ENCODE measurements at places on chromosomes 1 and 21.

- H3K27me3 ChIP-seq = no peaks in the 10 kb centered on the region
- no peak overlapping the region for H3K27ac ChIP-seq
- H3K4me1 ChIP-seq = no peaks in the 10 kb centered on the region
- no peaks in the 10 kb centered on the region for H3K36me3 ChIP-seq
Observed at GRCh38 chr21:15839026-15839425, 109.2 kb downstream of the USP25 start.

DNA sequence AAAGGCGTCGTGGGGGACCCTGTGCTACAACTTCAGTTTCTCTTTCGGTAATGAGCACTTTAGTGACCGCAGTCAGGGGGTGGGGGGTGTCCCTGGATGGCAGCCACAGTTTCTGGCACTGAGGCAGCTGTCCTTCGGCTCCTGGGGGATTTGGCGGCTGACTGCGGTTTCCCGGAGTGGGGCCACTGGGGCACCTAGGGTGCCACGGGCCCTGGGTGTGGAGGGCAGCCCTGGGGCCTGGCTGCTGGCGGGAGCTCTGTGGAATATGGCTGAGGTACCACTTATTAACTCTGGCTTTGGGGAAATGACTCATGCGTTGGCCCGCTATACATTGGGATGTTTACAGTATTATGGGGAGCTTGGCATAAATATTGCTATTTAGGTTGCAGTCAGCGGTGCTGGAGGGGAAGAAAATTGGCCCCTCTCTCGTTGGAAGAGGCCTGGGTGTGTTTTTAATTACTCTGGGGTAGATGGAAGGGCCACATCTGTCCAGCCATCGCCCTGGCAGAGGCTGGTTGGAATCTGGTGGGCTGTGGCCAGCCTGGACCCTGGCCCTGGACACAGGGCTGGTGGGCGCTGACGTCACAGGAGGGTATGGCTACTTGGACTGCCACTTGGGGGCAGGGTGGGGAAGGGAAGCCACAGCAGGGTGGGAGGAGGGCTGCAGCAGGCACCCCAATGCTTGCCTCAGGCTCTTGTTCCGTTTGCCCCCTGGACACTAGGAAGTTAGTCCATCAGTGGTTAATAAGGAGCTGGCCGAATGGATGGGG is 2.0 kb downstream of the EPHB2 start:
- H3K36me3 ChIP-seq = no peaks in the 10 kb centered on the region
- peaks cover 12% of the 10 kb centered on the region for H3K27me3 ChIP-seq
- no peak overlapping the region for H3K27ac ChIP-seq
- no peaks in the 10 kb centered on the region for H3K4me1 ChIP-seq
- no peak for DNase-seq

GRCh38 chr1:70090875-70091274 is 114.5 kb downstream of the LRRC40 start:
- H3K4me3 ChIP-seq = no peak overlapping the region
- H3K27ac ChIP-seq = no peak overlapping the region
- no peaks in the 10 kb centered on the region for H3K36me3 ChIP-seq

GRCh38 chr21:45178070-45178608 is 103.8 kb downstream of the ADARB1 start:
- no peak overlapping the region for H3K4me3 ChIP-seq
- no peak overlapping the region for H3K27ac ChIP-seq
- H3K36me3 ChIP-seq = peaks cover 48% of the 10 kb centered on the region
- no peaks in the 10 kb centered on the region for H3K27me3 ChIP-seq
- DNase-seq = no peak

DNA sequence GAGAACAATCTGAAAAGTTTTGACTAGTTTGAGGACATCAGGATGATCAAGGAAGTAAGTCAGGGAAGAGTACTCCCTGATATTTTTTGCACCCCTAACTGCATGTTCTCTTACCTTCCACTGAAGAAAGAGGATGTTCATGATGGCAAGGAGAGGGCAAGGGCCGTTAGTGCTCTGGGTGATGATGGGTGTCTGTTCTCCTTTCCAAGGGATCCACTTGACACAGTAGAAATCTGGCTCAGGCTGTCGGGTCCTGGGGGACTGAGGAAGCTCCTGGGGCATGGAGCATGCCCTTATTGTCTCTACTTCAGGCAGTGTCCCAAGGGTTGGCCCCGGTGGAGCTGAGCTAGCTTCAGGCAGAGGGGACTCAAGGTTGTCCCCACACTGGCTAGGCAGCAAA is 4.7 kb downstream of the MINDY1 start:
- H3K36me3 ChIP-seq = peaks cover 17% of the 10 kb centered on the region
- peak overlapping the region; percentile 52 for H3K27ac ChIP-seq
- DNase-seq = no peak
- peaks cover 2% of the 10 kb centered on the region for H3K27me3 ChIP-seq
- H3K4me1 ChIP-seq = peaks cover 52% of the 10 kb centered on the region

DNA sequence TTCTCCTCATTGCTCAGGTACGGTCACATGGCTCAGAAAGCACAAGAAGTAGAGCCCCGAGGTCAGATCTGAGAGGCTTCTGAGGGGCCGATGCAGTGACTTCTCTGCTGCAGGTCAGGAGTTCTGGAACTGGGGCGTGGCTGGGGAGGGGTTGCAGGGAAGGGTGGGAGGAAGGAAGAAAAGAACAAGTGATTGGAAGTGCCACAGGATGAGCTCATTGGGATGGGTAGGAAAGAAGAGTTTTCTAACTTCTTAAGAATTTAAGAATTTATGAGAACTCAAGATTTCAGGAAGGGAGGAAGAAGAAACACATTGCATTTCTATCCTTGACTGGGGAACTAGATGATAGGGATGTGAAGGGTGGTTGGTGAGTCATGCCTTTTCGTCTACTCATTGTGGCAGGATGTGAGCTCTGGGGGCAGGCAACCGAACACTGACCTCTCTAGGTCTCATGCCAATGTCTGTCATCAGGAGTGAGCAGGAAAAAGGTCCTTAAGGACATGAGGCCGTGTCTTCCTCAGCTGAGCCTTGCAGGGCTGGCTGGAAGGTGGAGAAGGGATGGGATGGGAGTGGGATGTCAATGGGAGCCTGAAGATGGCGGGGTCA is 497 bp downstream of the FCRLB start:
- H3K36me3 ChIP-seq = no peaks in the 10 kb centered on the region
- no peak overlapping the region for H3K4me3 ChIP-seq
- H3K27ac ChIP-seq = no peak overlapping the region
- H3K4me1 ChIP-seq = peaks cover 2% of the 10 kb centered on the region
- DNase-seq = no peak

GRCh38 chr21:45551783-45552695 is 9.8 kb upstream of the SLC19A1 start:
- no peak overlapping the region for H3K27ac ChIP-seq
- H3K27me3 ChIP-seq = no peaks in the 10 kb centered on the region
- no peak for DNase-seq

- no peak overlapping the region for H3K27ac ChIP-seq
- H3K4me3 ChIP-seq = no peak overlapping the region
- no peak for DNase-seq
- no peaks in the 10 kb centered on the region for H3K27me3 ChIP-seq
Observed at GRCh38 chr1:172609528-172609927, 49.4 kb upstream of the FASLG start.

DNA sequence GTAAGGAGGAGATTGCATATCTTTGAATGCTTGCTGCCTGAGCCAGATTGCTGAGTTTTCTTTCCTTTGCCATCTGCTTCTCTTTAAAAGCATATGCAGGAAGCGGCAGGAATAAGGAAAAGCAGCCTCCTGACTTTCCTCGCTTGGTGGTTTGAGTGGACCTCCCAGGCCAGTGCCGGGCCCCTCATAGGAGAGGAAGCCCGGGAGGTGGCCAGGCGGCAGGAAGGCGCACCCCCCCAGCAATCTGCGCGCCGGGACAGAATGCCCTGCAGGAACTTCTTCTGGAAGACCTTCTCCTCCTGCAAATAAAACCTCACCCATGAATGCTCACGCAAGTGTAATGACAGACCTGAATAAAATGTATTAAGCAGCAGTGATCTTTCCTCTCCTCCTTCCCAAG is 1.5 kb downstream of the CORT start:
- no peaks in the 10 kb centered on the region for H3K4me1 ChIP-seq
- no peak overlapping the region for H3K4me3 ChIP-seq
- no peak for DNase-seq
- H3K36me3 ChIP-seq = no peaks in the 10 kb centered on the region

GRCh38 chr1:234478152-234478480 is 863 bp downstream of the TARBP1 start:
- H3K36me3 ChIP-seq = no peaks in the 10 kb centered on the region
- no peaks in the 10 kb centered on the region for H3K27me3 ChIP-seq
- peak overlapping the region; percentile 71 for H3K4me3 ChIP-seq
- H3K4me1 ChIP-seq = peaks cover 12% of the 10 kb centered on the region
- H3K27ac ChIP-seq = peak overlapping the region; percentile 79

DNA sequence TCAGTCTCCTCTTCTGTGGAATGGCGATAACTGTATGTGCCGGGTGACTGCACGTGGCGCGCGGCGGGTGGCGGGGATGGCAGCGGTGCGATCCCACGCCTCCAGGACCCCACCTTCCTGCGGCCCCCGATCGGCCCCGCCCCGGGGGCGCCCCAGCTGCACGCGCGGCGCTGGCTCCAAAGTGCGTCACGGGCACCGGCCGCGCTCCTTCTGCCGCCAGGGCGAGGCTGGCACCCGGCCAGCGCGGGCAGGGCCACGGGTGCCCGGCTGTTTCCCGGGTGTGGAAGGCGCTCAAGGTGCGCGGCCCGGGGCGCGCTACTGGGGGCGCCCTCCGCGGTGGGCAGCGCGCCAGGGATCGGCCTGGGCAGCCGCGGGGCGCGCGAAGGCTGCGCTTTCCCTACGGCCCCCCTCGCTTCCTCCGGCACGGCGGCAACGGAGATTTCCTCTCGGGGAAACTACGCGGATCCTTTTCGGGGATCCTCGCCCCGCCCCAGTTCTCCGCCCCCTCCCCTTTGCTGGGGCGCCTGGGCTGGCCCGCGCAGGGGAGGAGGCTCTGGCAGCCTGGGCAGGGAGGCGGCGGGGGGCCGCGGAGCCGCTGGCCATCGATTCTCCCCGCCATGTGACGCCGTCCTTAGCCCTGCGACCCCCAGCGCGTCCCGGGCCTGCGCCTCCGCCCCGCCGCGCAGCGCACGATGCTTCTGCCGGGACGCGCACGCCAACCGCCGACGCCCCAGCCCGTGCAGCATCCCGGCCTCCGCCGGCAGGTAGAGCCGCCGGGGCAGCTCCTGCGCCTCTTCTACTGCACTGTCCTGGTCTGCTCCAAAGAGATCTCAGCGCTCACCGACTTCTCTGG is at the start of gene EVA1C:
Gene EVA1C, plus strand, starts transcription at position 545 of the 853 bp plus-strand sequence. Its CDS starts 148 bp downstream, at position 693.
- peak within 1 kb of the TSS; percentile 96 for H3K27ac ChIP-seq
- peak; percentile 42 for DNase-seq
- H3K27me3 ChIP-seq = no peaks in the 10 kb centered on the region
- peak within 1 kb of the TSS; percentile 78 for H3K4me3 ChIP-seq

DNA sequence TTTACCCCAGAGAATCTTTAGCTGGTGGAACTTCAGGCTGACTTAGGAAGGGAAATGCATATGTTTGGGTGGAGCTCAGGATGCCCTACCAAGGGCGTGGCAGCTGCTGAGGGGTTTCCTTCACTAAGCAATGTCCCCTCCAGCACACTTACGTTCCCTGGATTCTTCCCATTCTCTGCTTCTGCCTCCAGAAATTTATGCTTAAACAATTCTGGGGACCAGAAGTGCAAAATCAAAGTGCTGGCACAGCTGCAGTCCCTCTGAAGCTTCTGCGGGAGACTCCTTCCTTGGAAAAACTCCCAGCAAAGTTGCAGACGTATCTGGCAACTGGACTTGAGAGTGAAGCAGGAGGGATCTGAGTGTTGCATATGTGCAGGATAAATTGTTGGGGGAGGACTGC is 402.8 kb downstream of the PCP4 start:
- no peaks in the 10 kb centered on the region for H3K4me1 ChIP-seq
- DNase-seq = no peak
- no peaks in the 10 kb centered on the region for H3K36me3 ChIP-seq
- H3K27ac ChIP-seq = no peak overlapping the region
- H3K27me3 ChIP-seq = no peaks in the 10 kb centered on the region

- no peaks in the 10 kb centered on the region for H3K4me1 ChIP-seq
- H3K4me3 ChIP-seq = no peak overlapping the region
- no peaks in the 10 kb centered on the region for H3K27me3 ChIP-seq
- DNase-seq = no peak
- no peaks in the 10 kb centered on the region for H3K36me3 ChIP-seq
Observed at GRCh38 chr1:15908597-15908996, 61.1 kb downstream of the SPEN start.

DNA sequence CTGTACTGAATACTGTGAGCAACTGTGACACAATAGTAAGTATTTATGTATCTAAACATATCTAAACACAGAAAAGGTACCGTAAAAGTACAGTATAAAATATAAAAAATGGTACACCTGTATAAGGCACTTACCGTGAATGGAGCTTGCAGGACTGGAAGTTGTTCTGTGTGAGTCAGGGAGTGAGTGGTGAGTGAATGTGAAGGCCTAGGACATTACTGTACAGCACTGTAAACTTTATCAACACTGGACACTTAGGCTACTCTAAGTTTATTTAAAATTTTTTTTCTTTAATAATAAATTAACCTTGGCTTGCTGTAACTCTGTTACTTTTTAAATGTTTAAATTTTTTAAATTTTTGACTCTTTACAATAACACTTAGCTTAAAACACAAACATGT is 24.5 kb upstream of the SHCBP1L start:
- H3K4me3 ChIP-seq = no peak overlapping the region
- no peaks in the 10 kb centered on the region for H3K27me3 ChIP-seq
- DNase-seq = no peak
- H3K4me1 ChIP-seq = no peaks in the 10 kb centered on the region
- H3K36me3 ChIP-seq = no peaks in the 10 kb centered on the region

DNA sequence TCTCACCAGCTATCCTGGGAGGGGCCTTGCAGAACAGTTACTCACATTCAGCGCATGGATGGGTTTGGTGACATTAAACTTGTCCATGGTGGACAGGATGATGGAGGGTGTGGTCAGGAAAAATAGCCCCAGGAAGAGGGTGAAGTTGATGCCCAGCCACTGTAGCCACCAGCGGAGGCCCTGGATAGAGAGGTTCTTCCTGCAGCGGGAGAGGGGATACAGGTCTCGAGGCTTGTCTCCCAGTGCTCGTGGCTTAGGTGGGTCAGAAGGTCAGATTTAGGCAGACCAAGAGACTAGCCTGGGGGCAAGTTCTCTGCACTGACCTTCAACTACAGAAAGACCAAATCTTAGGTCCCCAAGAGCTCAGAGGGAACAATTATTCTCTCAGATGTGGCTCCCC is 23.0 kb downstream of the TMEM63A start:
- no peaks in the 10 kb centered on the region for H3K27me3 ChIP-seq
- peaks cover 94% of the 10 kb centered on the region for H3K36me3 ChIP-seq
- DNase-seq = no peak
- no peaks in the 10 kb centered on the region for H3K4me1 ChIP-seq
- no peak overlapping the region for H3K27ac ChIP-seq

GRCh38 chr1:155776414-155776813 is 80.6 kb downstream of the GON4L start:
- no peak overlapping the region for H3K27ac ChIP-seq
- peaks cover 4% of the 10 kb centered on the region for H3K36me3 ChIP-seq
- H3K4me1 ChIP-seq = no peaks in the 10 kb centered on the region
- H3K27me3 ChIP-seq = no peaks in the 10 kb centered on the region
- DNase-seq = no peak

- no peak overlapping the region for H3K27ac ChIP-seq
- H3K36me3 ChIP-seq = no peaks in the 10 kb centered on the region
- no peaks in the 10 kb centered on the region for H3K4me1 ChIP-seq
Observed at GRCh38 chr1:57124768-57125446, 159.1 kb upstream of the C8B start.

All from T-cell (primary cell).